Iris pigment epithelial cell (primary cell): ENCODE measurements at places on chromosomes 2 and 18.

DNA sequence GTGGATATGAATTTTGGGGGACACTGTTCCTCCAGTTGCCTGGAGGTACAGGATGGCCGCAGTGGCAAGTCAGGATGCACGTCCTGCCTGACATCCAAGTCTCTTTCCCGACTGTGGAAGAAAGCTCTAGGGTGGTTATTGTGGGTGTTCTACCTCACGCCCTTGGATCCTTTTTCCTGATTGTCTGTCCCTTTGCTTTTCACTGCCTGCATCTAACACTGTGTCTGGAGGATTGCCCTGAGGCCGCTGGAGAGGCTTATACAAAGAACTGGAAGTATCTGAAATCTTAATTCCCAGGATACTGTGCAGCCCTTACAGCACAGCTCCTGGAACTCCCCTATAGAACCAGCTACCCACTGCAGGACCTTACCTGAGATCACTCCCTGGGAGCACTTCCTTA is 250.5 kb downstream of the TFCP2L1 start:
- no peak for DNase-seq

GRCh38 chr2:99961196-99961913 is 181.0 kb downstream of the AFF3 start:
- DNase-seq: no peak

DNA sequence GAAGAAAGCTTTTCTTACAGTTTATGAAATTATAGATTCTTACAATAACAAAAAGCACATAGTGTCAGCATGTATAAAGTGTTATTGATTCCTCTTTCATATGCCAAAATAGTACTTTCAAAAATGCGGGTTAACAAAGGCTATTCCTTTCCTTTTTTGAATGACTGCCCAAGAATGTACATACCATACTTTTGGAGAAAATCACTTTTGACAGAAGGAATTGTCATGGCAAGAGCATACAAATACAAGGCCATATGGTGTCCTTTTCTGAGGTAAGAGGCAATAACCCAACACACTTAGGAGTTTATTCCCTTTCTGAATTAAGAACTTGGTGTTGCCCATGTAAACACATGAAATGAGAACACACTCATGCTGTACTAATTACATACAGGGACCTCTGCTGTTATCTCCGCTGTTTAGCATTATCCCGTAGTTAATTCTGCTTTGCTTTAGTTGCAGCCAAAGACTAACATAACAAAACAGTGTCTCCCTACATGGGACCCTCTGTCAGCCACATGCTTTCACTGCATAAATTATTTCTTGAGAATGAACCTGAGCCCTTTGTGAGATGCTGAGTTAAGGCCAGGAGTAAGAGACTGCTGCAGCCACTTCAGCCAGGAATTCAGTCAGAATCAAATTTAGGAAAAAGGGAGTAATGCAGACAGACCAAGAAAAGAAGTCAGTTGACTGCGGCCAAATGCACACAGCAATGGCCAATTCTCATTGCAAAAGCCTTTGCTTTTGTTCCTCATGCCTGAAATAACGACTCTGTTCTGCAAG is 67.0 kb downstream of the CDH2 start:
- DNase-seq: no peak

DNA sequence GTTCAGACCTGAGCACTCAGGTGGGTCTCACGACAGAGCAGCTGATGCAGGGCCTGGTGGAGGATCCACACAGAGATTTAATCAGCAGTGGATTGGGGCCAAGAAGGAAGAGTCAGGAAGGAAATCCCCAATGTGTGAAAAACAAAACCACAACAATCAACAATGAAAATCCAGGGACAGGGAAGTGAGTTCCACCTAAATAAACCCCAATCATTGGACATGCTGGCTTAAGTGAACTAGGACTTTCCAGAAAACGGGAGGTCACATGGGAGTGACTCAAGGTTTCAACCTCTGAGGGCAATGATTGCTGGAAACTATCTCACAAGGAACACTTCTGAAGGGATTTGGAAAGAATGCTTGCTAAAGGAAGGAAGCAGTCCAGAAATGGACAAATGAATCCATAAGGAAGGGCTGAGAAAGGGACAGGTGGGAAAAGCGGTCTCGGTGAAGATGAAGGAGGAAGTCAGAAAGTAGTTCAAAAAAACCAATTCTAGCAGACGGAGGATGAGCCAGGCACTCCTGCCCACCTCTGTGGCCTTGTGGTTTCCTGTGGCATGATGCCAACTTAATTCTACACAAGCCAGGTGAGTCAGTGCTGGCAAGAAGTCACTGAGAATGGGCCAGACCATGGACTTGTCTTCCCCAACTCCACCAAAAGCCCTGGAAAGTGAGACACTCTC is 15.4 kb upstream of the XDH start:
- DNase-seq: peak; percentile 20

DNA sequence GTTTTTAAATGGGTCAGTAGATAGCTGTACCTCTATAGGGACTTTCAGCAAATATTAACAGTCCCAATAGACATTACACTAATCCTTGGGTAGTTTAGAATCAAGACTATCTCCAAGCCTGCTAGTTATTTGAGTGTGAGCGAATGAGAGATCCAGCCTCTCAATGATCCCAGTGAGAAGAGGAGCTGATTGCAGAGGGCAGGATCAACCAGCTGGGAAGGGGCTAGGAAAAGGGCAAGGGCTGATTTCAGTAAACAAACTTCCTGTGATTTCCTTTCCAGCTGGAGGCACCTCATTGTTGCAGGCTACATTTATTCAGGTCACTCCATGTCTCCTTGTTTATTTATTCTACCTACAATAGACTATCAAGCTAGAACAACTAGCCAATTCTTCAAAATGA is 84.1 kb upstream of the CTNNA2 start:
- DNase-seq: no peak

- DNase-seq: no peak
Observed at GRCh38 chr18:48963586-48964470, 13.1 kb upstream of the SMAD7 start.

DNA sequence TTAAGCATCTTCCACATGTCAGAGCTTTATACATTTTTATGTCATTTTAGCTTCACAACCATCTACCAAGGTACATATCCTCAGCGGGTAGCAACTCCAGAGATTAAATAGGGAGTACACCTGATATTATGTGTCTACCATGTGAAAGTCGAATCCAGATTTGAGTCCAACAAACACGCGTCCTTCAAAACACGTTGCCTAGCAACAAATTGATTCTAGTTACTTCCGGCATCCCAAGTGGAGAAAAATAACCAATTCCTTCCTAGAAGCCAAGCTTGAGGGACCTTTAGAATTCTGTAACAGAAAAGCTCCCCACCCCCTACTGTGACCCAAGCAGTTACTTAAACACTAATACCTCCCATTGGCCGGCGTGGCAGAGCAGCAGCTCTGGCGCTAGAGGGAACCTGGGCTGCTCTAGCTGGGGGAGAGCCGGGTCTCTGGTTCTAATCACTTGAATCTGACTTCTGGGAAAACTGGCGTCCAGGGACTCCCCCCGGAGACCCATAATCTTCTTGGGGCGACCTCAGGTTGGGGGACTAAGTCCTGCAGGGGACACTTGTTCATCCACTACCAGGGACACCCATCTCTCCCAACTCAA is at the start of gene ERICH2:
Gene ERICH2, plus strand, starts transcription at position 371 of the 598 bp plus-strand sequence. CDS start 304 bp downstream, outside the sequence.
- peak; percentile 66 for DNase-seq

- no peak for DNase-seq
Observed at GRCh38 chr18:2884706-2885285, 38.0 kb downstream of the EMILIN2 start.

GRCh38 chr2:108823286-108823685 is 36.7 kb downstream of the CCDC138 start:
- DNase-seq: no peak

DNA sequence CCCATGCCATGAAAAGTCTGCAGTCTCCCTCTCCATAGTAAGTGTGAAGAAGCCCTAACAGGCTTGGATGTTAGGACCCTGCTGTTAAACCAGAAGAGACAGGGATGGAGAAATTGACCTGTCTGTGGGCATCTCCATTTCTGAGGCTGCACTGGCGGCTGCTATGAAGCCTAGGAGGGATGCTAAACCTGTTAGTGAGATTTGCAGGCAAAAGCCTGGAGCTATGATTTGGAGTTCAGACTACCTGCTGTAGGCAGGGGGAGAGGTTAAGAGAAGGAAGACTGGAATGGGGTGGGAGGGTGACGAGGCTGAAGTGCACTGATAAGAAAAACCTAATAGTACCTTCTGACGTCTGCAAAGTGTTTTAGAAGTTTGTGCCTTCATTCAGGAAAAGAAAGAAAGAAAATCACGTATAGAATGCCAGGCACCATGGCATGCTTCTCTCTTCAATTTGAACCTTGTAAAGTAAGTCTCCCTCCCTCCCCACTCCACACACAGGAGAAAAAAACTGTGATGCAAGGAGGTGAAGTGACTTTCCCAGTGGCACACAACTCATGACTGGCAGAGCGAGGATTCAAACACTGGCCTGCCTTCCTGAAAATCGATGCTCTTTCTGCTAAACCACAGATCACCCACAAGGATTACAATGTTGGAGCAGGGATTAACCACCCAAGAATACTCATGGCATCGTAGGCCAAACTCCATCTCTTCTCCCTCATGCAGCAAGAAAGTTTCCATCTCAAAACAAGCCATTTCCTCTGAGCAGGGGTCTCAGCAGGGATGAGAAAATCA is 98.5 kb upstream of the PKDCC start:
- no peak for DNase-seq

DNA sequence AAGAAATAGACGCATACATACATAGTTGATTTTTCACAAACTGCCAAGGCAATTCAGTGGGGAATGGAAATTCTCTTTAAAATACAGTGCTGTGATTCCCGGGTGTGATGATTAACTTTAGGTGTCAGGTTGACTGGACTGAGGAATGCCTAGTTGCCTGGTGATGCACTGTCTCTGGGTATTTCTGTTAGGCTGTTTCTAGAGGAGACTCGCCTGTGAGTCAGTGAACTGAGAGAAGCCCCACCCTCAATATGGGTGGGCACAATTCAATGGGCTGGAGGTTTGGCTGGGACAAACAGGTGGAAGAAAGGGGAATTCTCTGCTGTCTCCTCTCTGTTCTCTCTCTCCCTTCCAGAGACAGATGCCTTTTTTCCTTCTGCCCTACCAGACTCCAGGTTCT is 187.6 kb downstream of the ARHGAP28 start:
- no peak for DNase-seq

GRCh38 chr18:61159246-61159645 is 174.0 kb upstream of the CDH20 start:
- DNase-seq: no peak

DNA sequence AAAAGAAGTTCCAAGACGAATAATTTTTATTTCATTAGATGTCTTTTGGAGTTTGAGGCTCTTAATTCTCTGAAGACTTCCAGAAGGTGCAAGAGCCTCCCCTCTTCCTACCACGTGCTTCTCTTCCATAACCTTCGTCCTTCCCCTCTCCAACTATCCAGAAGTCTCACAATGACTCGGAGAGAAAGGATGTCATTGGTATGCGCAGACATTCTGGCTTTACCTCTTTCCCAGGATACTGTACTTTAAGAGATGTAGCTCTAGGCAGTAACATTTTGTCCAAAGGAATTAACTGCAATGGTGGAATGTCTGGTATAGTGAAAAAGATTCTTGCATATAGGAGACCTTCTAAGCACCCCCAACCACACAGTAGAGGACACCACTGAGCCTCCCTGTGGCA is 249.0 kb upstream of the OSR1 start:
- peak; percentile 38 for DNase-seq

DNA sequence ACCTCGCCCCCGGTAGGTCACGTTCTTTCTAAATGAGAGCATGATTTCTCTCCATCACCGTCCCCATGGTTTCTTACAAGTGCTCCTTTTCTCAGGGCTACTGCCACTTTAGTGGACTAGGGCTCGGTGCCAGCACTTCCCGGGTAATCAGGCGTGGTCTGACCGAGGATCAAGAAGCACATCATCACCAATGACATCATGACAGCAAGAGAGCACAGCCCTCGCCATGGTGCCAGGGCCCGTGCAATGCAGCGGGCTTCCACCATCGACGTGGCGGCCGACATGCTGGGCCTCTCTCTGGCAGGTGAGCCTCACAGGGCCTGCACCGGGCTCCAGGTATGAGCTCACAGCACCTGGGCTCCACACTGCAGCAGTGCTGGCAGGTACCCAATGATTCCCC is 75.2 kb downstream of the INPP4A start:
- DNase-seq: no peak

DNA sequence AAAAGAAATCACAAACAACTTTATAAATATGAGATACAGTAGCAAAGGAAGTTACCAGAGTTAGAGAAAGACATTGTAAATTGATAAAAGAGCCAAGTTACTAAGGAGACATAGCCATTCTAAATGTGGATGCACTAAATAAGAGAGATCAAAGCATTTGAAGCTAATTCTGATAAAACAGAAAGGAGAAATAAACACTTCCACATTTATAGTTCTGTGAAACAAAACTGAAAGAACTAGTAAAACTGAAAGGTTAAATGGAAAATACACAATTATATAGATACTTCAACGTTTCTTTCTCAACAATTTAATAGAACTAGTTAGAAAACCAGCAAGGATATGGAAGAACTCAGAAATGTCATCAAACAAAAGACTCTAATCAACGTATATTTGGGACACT is 309.0 kb upstream of the CDH2 start:
- no peak for DNase-seq

DNA sequence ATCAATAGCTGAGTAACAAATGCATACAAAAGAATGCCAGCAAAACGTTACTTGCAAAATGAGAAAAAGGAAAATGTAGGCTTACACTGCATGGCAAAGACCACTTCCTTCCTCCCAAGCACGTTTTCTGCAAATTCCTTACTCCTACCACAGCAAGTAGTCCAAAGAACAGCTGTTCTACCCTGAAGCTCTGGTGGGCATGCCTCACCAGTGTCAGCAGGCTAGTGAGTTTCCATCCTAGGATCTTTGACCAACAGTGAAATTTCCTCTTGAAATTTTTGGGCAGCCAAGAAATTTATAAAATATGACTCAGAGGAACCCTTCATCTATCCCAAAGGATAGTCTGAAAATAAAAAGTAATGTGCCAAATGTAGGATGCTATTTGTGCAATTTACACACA is 123.9 kb downstream of the ZNF532 start:
- no peak for DNase-seq

- no peak for DNase-seq
Observed at GRCh38 chr2:130870161-130870485, 33.4 kb downstream of the ARHGEF4 start.

DNA sequence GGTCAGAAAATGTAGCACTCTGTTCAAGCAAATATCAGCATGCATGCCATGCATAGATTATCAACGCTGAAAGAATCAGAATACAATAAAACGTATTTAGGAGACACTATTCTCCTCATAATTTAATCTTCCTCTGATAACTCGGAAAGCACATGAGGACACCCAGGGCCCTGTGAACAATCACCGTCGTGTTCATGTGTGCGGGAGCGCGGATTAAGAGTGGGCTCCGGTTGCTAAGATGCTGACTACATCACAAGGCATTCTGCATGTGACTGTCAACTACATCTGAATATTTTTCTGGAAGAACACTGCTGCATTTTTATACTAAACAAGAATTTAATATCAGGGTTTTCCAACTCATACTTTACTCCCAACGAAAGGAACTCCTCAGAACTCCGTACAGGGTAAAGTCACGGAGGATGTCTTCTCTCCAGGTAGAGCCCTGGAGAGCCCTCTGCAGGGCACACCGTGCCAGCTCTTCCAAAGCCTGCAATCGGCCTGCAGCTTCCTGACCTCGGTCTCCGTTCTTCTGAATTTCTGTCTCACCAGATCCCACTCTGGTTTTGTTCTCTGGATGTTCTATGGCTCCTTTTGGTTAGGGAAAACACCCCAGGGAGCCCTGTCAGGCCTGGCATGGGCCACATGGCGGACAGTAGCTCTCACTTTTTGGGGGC is 59.6 kb downstream of the ZNF516 start:
- no peak for DNase-seq

GRCh38 chr2:3329491-3329890 is 48.1 kb downstream of the EIPR1 start:
- DNase-seq: no peak
